Activated CD8-positive, alpha-beta T cell treated with anti-CD3 and anti-CD28 coated beads, Interleukin-2, amount 10 ng/mL, durations not matched to agents 7 days and 5 days (primary cell): ENCODE measurements at places on chromosomes 11 and 22. TPM values are rescaled to one million over a fixed set of nuclear protein-coding genes. Genes with fewer than 3 reads are reported as not detected.
A peak's percentile ranks its signal among the peaks of the same experiment; 100 is the strongest.

MRGPRX3 gene
- not detected for total RNA-seq

CSTPP1 gene
- 15.6 TPM for total RNA-seq

SMCO4 gene
- total RNA-seq: 18.0 TPM

SLC37A2 gene
- total RNA-seq: 0.61 TPM

SBF2 gene
- 5.1 TPM for total RNA-seq

UPK3A gene
- not detected for total RNA-seq

RHOD gene
- not detected for total RNA-seq

- DNase-seq: peak; percentile 65
Measured at GRCh38 chr11:119206511-119207414, 624 bp downstream of the CBL start.

GRCh38 chr22:49404576-49405241 is 423.0 kb downstream of the BRD1 start:
- DNase-seq: no peak

DNA sequence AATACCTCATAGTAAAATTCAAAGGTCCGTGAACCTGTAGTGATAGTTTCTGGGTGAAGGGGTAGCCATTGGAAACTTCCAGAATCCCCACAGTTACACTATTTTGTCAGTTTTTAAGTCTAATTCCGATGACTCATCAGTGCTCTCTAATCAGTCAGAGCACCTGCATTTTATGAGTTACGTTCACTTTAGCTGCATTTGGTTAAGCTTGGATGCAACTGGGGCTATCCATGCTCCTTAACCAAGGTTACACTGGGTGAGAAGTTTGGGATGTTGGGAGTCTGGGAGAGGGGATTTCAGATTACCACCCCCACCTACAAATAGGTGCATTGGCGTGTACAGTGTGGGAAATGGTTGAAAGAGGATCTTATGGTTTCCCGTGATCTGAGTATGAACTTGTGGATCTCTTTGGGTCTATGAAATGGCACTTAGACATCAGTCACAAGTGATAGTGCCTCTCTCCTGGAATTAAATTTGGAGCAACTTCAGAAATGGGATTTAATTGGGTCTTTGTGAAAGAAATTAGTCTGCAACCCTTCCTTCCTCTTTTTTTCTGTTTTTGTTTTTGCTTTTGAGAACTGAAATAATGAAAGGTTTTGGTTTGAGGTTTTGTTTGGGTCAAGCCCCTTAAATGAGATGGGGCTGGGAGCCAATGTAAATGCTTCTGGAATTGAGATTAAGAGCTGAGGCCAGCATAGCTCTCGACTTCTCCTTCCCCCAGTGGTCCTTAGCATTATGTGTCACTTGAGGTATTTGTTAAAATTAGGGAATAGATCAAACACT is 31.5 kb downstream of the EHF start:
- DNase-seq: no peak

GRCh38 chr11:68274306-68274705 is 2.5 kb upstream of the C11orf24 start:
- DNase-seq: no peak

DNA sequence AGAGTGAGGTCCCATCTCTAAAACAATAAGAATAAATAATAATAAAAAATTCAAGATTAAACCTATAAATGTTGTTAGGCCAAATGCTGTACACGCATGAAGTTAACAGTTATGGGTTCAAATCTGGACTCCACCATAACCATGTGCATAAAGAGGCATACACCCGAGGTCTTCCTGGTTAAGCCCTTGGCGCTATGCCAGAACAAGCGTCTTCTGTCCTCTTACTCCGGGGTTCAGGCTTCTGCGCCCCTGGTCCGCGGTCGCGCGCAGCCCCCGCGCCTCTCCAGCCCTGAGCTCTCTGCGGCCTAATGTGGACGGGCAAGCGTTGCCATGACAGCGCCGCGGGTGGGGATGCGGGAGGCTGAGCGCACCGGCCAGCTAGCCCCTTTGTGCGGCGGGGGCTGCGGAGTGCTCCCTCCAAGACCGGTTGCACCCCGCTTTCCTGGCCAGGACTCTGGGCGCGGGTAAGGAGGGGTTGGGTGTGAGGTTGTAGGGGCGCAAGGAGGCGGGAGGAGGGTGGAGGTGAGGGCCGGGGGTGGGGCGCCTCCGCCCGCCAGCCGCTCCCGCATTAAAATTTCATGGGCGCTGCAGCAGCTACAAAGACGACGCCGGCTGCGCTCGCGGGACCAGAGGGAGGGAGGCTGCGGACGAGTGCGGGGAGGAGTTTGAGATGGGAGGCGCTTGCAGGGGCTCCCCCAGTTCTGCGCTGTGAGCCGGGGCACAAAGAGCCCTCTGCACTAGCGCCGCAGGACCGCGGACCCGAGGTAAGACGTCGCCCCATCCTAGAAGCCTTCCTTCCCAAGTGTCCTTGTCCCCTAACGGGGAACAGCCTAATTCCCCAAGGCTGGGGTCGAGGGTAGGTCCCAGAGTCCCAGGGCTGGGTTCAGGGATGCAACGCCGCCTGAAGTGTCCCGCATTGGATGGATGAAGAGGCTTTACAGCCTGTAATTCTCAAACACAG is at the start of gene MIAT:
MIAT (plus strand) TSS at position 698 of the 961 bp plus-strand sequence.
- peak; percentile 87 for DNase-seq

DNA sequence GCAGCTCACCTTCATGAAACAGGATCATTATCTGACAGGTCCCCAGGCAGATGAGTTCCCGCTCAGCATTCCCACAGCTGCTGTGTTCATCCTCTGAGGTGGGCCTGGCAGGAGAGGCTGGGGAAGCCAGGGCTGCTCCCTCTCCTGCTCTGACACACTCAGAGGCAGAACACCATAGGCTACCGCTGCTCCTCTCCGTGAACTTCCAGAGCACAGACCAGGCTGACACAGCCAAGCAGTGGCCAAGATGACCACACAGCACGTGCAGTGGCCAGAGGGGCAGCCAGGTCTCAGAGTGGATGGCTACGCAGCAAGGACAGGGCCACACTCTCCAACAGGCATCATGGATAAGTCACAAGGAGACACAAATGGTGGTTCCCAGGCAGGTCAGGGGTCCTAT is 8.5 kb downstream of the PRODH start:
- no peak for DNase-seq

DNA sequence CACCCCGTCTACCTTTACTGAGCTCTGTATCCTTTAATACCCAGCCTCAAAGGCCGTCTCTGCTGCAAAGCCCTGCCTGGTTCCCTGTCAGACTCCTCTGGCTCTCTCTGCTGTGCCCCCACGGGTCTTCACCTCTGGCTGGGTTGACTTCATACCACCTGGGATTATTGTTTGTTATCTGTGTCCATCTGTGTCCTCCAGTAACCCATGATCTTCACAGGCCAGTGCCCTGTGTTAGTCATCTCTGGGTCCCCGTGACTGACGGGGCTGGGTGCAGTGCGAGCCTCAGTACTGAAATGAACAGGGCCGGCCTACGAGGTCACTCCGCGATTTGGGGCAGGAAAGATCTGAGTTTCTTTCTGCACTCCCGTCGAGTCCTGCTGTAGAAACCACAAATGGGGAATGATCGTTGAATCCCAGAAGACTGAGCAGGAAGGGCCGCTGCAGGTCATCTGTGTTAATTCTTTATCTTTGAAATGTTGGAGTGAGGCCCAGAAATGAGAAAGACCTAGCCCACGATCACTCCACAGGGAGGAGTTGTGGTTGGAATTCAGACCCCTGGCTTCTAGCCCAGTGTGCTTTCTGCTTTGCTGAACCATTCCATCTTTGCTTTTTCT is 12.3 kb upstream of the TUB start:
- no peak for DNase-seq

DNA sequence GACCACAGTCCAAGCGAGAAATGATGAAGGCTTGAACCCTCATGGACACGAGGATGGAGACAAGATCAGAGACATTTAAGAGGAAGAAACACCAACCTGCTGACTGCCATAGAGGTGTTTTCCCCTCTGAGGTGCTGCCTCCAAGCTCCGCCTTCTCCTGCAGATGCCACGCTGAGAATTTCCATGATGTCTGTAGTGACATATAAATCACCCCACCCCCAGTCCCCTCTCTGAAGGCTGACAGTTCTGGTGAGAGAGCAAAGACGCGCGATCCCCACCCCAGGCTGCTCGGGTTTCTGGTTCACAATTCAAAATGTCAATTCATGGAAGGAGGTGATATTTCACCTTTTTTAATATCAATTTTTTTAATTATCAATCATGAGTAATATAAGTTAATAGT is 28.2 kb downstream of the LRRC32 start:
- no peak for DNase-seq

- no peak for DNase-seq
Measured at GRCh38 chr11:86574493-86575207, 97.8 kb downstream of the ME3 start.

DNA sequence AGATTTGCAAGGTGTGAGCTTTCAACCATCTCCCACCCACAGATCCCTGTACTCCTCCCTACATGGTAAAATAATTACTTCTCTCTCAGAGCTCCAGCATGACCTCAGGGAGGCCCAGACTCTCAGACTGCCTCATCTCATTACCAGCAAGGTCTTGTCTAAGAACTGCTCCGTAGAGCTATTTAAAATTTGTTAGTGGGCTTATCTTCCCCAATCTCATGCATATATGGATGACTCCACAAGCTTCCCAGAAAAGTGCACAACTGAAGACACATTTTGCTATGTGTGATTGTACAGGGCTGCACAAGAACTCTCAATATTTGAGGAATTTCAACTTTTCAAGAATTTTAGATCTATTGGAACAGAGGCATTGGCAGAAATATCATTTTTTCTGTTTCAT is 230.3 kb downstream of the CSNK2A3 start:
- no peak for DNase-seq

- no peak for DNase-seq
Measured at GRCh38 chr11:129048911-129049310, 106.2 kb upstream of the TP53AIP1 start.

- no peak for DNase-seq
Measured at GRCh38 chr11:66362481-66363147, 8.9 kb downstream of the SLC29A2 start.

GRCh38 chr11:62433141-62433903 is 14.5 kb downstream of the SCGB1A1 start:
- no peak for DNase-seq

- peak; percentile 55 for DNase-seq
Measured at GRCh38 chr11:3109921-3110706, 52.9 kb upstream of the CARS1 start.

- DNase-seq: no peak
Measured at GRCh38 chr11:31956310-31956709, 134.6 kb upstream of the RCN1 start.

- DNase-seq: peak; percentile 76
Measured at GRCh38 chr22:17773606-17774205, 563 bp downstream of the BID start.

DNA sequence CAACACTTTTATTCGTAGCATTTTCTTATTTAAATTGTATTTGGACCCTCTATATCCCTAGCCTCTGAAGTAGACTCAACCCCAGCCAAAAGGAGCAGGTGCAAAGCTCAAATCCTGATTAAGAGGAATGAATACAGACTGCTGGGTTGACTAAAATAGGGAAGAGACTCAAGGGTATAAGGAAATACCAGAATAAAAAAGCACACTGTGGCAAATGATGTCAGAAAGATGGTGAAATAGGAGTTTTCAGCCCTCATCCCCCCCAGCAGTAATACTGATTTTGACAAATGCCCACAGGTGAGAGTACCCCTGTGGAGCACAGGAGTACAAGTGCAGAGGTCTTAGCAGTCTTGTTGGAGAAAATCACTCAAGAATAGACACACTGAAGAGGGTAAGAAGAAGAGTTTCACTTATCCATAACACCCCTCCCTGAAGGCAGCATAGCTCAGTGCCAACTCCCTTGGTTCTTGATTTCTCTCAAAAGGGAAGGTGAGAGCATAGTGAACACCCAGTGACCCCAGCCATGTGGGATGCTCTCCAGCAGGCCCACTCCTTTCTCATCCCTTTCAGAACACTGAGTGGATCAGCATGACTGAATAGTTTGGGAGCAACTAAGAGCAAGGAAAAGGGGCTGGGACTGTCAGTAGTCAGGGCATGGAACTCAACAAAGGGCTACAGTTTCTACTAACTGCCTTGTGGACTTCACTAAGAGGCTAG is 71.7 kb downstream of the TBC1D22A start:
- no peak for DNase-seq

GRCh38 chr11:85652786-85653447 is 5.2 kb downstream of the TMEM126A start:
- no peak for DNase-seq
